ENCODE measurements at places on chromosomes 16 and 17.

DNA sequence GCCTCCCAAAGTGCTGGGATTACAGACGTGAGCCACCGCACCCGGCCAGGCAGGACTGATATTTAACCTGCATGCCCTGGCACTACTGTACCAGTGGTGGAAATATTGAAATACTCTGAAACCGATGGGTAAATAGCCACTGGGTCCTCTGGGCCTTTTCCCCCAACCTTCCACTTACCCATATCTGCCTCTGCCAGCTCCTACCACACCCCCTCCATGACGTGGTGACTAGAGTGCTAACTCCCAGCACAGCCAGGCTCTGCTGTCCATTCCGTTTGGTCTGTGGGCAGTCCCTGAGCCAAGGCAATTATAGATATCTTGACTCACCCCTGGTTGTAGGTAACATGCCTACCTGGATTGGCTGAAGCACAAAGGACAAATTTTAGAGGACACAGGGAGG, 187.8 kb downstream of the PRKCB start:
- DNase-seq = no peak

- DNase-seq = no peak
Observed at GRCh38 chr16:83513008-83513755, 294.6 kb upstream of the HSBP1 start.

DNA sequence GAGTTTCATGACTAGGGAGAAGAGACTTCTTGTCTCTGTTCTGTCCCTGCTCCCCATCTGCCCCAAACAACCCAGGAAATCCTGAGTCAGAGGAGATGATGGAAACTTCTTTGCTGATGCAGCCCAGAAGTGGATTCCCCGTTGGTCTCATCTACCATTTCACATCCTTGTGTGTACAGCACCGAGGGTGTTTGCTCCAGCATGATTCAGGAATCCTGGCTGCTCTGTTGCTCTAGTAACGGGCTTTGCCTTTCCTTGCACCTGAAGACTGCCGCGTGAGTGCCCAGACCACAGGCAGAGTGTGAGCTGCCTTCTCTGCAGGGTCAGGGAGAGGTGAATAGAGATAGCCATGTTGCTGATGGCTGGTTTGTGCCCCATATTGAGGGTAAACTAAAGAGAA, 408.4 kb downstream of the CPPED1 start:
- DNase-seq = no peak

DNA sequence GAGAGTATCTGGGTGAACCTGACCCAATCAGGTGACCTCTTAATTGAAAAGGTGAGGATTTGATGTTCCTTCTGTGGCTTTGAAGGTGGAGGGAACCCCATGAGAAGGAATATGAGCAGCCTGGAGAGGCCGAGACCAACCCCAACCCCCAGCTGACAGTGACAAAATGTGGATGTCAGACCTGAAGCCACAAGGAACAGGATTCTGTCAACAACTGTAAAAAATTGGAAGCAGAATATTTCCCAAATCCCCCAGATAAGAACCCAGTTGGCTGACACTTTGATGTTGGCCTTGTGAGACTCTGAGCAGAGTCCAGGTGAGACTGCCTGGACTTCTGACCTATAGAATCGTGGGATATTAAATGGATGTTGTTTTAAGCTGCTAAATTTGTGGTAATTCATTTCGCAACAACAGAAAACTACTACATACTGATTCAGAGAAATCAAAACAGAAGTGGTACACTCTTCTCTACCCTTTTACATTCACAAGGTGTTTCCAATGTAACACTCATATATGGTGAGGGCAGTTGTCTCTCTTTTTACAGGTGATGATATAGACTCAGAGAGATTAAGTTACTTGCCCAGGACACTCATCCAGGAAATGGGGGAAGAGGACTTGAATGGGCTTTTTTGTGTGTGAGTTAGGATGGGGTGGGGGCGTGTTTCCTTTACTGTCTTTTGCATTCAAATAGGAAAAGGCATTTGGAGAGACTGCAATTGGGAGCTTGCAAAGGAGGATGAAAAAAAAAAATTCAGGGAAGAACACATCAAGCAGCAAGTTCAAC, 29.8 kb upstream of the SALL1 start:
- DNase-seq = no peak
